Caco-2 (cell line): ENCODE measurements at places on chromosomes 11 and 22.

GRCh38 chr11:116925050-116925449, 87.6 kb upstream of the APOA1 start:
- DNase-seq: no peak

- DNase-seq: no peak
Measured at GRCh38 chr11:68036141-68036716, 2.6 kb upstream of the TCIRG1 start.

DNA sequence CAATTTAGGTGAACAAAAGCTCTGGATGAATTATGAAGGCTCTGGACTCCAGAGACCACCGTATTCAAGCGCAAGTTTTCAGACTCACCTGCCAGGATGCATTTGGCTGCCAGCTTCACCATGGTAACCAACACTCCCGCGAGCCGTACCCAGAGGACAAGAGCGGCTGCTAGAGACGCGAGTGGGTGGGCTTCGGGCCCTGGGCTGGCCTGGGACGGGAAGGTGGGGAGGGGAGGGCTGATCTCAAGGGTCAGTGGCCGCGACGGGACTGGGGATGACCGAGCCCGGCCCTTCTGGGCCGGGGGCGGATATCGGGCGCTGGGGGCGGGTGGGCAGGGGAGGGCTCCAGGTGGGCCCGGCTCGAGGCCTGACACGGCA, 344 bp downstream of the IFT27 start:
- DNase-seq: peak; percentile 10

- DNase-seq: no peak
Measured at GRCh38 chr11:37038911-37039310, 440.9 kb upstream of the RAG2 start.

DNA sequence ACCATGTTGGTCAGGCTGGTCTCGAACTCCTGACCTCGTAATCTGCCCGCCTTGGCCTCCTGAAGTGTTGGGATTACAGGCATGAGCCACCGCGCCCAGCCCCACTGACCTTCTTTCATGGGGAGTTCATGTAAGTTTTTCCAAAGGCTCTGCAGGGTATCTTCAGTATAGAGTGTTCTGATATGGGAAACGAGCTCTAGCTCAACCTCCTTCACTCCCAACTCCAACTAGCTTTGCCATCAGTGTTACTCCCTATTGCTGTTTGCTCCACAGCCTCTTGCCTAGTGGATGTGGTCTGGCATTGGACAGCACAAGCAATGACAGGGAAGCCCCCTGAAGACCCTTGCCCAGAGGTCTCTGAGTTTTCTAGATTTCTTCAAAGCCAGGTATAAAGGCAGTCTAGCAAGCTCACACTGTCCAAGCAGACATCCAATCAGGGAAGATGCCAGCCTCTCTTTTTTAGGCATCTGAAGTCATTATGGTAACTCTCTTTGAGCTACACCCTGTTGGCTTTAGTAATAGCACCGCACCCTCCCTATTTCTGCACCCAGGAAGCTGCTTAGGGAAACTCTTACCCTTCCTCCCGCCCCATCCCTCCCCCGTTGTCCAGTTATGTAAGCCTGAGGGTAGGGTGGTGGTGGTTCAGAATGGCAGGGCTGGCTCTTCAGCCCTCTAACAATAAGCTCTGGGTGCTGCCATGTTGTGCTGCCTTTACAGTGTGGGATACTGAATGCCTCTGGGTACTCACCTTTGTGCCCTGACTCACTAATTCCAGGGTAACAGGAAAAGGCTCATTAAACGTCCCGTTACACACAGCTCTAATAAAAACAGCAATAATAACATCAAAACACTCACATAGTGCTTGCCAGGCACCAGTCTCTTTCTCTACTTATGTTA, 41.4 kb upstream of the CLDN5 start:
- DNase-seq: no peak

DNA sequence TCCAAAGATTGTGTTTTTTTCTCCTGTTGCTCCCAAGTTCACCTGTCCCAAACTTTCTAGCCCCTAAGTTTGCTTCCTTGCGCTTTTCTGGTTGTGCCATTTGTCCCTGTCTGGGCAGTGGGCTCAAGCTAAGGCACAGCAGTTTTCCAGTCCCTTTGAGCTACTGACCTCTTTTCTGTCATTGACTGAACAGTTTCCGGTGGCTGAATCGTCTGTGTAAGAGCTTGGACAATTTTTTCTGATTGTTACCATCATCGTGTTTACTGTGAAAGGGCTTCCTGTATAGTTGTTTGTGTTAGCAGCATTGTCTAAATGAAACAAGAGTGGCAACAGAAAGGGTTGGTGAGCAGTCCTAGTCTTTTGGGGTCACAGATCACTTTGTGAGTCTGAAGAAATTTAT, 49.8 kb downstream of the BMAL1 start:
- DNase-seq: no peak

- peak; percentile 76 for DNase-seq
Measured at GRCh38 chr11:2902784-2903671, 17.5 kb upstream of the CDKN1C start.

DNA sequence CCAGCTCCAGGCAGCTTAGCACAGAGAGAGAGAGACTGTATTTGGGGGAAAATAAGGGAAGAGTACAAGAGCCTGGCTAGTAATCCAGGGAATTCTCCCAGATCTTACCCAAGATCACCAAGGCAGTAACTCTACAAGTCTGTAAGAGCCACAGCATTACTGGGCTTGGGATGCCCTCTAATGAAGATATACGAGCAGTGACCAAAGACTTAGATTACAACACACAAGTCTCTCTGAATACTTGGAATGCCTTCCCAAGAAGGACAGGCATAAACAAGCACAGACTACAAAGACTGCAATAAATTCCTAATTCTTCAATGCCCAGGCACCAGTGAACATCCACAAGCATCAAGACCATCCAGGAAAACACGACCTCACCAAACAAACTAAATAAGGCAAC, 17.7 kb downstream of the DNAJC24 start:
- DNase-seq: peak; percentile 41

GRCh38 chr11:72782081-72782920, 11.5 kb downstream of the STARD10 start:
- peak; percentile 60 for DNase-seq

- DNase-seq: no peak
Measured at GRCh38 chr22:28674121-28674563, 5.5 kb downstream of the TTC28 start.

DNA sequence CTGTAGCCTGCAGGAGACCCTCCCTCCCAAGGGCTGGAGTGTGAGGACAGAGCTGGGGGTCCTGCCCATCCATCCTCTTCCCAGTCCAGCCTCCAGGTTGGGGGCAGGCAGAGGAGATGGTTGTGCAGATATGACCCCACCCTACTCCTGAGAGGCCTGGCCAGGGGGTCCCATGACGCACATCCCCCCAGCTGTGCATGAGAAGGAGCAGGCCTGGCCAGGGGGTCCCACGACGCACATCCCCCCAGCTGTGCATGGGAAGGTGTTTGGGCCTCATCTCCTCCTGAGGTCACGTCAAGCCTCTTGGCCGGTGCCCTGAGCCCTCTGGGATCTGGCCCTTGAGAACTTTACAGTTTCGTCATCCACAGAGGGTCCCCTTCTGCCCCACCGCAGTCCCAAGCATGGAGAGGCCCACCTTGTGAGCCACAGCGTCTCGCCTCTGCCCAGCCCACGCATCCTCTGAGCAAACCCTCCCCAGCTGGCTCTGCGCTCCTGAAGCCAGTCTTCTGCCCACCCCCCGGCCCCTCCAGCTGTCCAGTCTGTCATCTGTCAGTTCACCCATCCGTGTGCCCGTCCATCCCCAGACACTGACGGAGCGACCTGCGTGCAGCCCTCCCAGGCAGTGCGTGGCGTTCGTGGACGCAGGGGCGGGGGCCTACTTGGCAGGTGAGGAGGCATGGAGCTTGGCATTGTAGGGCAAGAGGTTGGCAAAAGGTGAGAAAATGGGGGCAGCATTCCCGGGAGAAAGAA, 2.3 kb downstream of the ANO9 start:
- DNase-seq: no peak

- no peak for DNase-seq
Measured at GRCh38 chr11:121889931-121890330, 226.1 kb downstream of the BLID start.

DNA sequence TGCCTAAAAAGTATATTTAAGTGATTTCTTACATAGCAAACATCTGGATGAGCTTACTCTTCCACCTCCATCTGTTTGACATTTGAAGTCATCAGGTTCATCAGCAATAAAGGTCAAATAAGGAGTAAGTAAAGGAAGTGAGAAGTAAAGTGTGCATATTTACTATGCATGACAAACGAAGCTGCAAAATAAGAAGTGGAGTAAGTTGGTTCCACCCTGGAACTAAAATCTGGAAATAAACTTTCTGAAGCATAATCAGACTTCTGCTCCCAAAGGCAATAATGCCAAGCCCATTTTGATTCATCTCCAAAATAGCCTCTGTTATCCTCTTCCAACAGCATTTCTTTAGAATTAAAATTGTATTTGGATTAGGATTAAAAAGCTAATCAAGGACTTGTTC, 8.4 kb upstream of the FIBIN start:
- no peak for DNase-seq

GRCh38 chr11:27497284-27497866, 9.2 kb downstream of the LIN7C start:
- DNase-seq: no peak

DNA sequence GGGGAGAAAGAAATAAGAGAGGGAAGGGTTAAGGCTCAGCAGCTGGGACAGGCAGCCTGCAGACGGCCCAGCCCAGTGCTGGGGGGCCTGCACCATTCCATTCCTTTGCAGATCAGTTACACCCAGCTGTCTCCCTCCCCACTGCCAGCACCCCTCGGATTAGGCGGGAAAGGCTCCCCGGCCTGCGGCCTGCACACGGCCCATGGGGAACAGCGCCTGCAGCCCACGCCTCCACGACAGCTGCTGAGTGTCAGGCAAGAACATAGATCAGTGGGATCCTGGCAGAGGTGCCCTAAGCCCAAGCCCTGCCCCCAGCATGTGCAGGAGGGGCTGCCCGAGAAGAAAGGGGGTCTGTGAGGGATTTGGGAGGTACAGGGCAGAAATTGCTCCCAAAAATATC, 65.8 kb upstream of the MYOD1 start:
- no peak for DNase-seq
